ENCODE measurements at places on chromosomes 6 and 20.

- DNase-seq, result no peak
Observed at GRCh38 chr20:11001764-11002540, 328.2 kb upstream of the JAG1 start.

GRCh38 chr20:52365688-52366087, 174.1 kb upstream of the ZFP64 start:
- DNase-seq, result no peak

- DNase-seq, result no peak
Observed at GRCh38 chr6:71035871-71036270, 79.0 kb upstream of the B3GAT2 start.

GRCh38 chr20:33657704-33658095, 4.4 kb upstream of the C20orf144 start:
- DNase-seq, result no peak

GRCh38 chr20:52082612-52083011, 109.0 kb downstream of the ZFP64 start:
- no peak for DNase-seq

GRCh38 chr6:53340536-53340935, 8.2 kb downstream of the ELOVL5 start:
- DNase-seq, result no peak

DNA sequence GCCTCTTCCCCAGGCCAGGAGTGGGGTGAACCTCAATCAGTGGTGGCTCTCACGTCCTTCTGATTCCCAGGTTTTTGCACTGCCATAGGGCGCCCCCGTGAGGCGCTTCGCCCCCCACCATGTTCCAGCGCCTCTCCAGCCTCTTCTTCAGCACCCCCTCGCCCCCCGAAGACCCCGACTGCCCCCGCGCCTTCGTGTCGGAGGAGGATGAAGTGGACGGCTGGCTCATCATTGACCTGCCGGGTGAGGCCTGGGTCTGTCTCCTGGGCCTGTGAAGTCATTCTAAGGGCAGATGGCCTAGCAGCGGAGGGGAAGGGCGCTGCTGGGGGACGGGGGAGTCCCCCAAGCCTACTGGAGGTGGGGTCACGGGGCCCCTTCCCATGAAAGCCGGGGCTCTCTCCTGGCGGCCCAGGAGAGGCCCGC, 4.5 kb downstream of the TP53INP2 start:
- DNase-seq, result no peak

DNA sequence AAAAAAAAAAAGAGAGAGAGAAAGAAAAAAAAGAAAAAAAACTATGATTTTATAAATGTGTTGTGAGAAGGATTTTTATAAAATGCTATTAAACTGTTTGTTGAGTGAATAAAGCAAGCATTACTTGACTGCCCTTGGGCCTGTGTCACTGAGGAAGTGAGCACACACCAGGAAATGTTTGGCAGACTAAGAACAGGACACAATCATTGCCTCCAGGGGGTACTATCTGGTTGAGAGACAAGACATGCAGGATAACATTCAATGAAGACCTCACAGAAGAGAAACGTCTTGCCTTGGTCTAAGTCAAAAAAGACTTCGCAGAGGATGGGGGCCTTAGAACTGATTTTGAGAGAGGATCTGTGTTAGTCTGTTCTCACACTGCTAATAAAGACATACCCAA, 40.6 kb downstream of the MTFR2 start:
- DNase-seq, result no peak

GRCh38 chr6:115570331-115570730, 490.4 kb downstream of the FRK start:
- no peak for DNase-seq

GRCh38 chr6:168934660-168935627, 318.7 kb downstream of the THBS2 start:
- DNase-seq, result no peak

- DNase-seq, result peak; percentile 72
Observed at GRCh38 chr6:16711546-16712254, 49.6 kb downstream of the ATXN1 start.

- DNase-seq, result no peak
Observed at GRCh38 chr20:37075932-37076685, 19.7 kb downstream of the RBL1 start.

- DNase-seq, result peak; percentile 50
Observed at GRCh38 chr20:60262967-60263603, 304.9 kb downstream of the CDH26 start.

- DNase-seq, result no peak
Observed at GRCh38 chr20:58808271-58809046, 42.2 kb downstream of the GNAS-AS1 start.

DNA sequence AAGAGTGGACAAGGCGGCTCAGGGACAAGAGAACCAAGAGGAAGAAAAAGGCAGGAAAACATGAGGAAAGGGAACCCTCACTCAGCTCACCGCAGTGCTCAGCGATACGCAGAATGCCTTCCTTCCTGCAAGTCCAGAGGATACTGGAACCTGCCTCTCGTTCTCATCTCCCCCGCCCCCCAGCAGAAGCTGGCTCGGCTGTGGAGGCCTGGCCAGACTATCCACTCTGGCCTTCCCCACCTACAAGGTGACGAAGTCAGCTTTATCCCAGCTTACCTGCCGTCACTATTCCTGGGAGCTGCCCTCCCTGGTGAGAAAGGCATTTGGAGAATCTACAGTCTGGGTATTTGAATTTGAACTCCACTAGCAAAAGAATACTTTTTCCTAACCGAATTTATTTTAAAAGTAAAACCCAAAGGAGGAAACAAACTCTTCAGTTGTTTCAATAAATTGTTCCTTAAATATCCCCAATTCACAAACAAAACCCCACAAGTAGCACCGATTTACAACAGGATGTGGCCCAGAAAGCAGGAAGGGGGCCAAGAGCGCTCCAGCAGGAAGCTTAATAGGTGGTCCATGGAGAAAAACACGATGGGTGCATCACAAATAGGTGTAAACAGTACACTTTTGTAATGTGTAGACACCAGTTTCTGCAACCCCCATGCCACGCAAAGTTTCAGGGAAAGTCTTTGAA, 2.1 kb upstream of the DIDO1 start:
- DNase-seq, result no peak

DNA sequence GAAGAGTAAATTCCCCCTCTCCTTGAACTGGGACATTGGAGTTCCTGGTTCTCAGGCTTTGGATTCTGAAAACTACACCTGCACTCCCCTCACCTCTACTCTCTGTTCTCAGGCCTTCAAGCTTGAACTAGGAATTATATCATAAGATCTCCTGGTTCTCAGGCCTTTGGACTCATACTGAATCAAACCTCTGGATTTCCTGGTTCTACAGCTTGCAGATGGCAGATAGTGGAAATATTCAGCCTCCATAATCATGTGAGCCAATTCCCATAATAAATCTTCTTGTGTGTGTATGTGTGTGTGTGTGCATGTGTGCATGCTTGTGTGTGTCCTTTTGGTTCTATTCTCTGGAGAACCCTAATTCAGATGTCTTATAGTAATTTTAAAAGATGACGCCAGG, 12.7 kb upstream of the CHD6 start:
- no peak for DNase-seq

GRCh38 chr20:61886721-61887595, 178.7 kb downstream of the TAF4 start:
- no peak for DNase-seq

GRCh38 chr6:84074988-84075781, 41.6 kb downstream of the MRAP2 start:
- no peak for DNase-seq

DNA sequence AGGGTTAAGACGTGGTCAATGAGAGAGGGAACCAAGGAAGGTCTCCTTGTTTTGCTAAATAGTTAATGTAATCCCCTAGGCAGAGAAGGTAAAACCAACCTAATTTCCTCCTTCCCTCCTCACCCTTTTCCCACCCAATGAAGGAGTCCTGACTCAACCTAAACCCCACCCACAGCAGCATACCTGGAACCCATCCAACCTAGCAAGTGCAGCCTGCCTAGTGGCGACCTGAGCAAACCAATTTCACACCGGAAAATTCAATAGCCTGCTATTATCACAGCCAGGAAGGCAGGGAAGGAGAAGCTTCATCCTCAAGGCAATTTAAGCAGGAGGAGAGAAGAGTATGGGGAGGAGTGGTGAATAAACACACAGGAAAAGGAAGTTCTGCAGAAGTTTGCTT, 46.9 kb downstream of the OSTM1 start:
- DNase-seq, result no peak

- peak; percentile 85 for DNase-seq
Observed at GRCh38 chr6:53484476-53485280, 60.2 kb downstream of the GCLC start.

DNA sequence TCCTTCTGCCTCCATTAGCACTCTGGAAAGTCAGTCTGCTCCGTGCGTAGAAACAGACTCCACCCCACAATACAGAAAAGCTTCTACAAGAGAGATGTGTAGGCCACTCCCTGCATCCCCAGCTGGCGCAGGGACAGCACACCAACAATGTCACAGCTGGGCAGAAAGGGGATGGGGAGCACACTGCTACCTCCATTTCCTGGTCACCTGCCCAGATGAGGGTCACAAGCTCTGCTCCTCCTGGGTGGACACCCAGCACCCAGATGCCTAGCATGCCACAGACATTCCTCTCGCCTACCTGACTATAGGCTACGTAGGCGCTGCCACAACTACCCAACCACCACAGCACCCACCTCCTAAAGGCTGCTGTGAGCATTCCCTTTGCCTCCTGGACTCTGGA, 12.2 kb downstream of the BEND3 start:
- DNase-seq, result no peak

DNA sequence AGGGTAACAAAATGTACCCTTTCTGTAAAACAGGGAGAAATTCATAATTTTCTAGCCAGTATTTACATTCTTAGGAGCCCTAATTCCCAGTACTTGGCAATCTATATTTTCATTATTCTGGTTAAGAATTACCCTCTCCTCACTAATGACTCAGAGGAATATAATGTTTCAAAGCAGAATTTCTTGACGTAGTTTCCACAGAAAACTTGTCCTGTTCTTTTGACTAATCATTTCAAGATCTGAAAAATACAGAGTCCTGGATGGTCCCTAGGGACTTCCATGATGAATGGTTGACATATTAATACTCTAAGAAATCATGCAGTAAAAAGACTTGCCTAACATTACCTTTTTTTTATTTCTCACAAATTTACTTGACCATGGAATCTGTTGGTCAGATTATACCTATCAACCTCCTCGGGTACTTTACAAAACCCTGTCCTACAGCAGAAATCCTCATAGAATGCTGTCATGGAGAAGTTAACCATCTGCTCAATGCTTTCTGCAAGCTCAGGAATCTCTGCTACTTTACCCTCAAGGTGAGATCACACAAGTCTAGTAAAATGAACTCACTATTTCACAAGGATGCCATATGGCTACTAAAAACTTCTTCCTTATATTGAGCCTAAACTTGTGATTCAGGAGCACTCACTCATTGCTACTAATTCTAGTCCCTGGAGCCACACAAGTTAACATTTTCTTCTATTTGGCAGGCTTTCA, 202.1 kb upstream of the CNR1 start:
- no peak for DNase-seq

DNA sequence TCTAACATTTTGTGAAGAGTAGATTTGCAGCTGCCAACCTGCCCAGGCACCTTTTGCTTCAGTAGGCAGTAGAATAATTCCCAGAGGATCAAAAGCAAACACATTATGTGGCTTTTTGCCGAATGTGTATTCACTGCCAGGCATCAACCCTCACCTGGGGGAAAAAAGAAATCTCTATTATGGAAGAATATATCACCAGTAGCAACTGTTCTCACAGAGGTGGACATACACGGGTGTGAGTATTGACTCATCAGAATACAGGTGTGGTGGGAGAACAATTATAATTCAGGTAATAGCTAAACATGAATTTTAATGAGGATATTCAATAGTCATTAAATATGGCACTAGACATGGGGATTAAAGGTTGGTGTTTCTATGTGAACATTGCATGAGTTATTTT, 910.7 kb downstream of the TFAP2A start:
- no peak for DNase-seq

DNA sequence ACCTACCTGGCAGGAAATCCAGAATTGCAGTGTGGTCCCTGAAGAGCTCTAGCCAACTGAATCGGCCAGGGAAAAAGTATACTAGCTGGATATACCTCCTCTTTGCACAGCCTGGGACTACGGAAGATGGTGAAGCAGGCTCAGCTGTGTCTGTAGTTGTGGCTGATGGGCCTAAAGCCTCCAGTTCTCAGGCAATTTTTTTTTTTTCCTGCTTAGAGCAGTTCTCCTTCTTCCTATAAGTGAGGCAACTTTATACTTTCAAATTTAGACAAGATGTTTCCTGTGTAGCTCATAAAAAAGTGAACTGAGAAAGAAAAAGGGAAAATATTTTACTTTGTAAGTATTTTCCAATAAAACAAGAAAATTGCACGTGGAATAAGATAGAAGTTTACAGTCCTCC, 172.9 kb downstream of the CARMIL1 start:
- DNase-seq, result no peak

GRCh38 chr20:11626551-11626950, 291.1 kb upstream of the BTBD3 start:
- DNase-seq, result no peak

- DNase-seq, result peak; percentile 5
Observed at GRCh38 chr20:58352468-58352867, 36.6 kb upstream of the VAPB start.

- no peak for DNase-seq
Observed at GRCh38 chr20:58583176-58583575, 67.9 kb upstream of the STX16 start.

DNA sequence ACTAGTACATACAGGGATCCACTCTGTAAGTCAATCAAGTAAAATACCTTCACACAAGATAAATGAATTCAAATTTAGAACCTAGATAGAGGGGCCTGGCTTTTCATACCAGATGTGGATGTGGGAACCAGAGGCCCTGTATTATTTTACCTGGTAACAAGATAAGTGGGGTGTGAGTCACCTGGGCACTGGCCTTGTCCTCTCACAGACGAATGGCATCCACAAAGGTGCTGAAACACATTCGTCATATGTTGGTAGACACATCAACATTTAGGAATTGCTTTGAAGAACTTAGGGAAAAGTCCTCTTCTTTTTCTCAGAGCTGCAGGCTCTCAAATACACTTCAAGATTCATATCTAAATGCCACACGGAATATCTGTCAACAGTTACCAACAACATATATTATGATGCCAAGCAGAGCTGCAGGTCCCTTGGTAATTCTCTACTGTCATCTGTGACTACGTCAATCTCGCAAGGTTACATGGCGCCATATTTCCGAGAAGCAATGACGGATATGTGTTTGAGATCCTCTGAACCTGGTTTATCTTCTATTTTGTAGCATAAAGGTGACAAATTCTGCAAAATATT, 618.6 kb downstream of the EPM2A start:
- DNase-seq, result no peak

GRCh38 chr6:116524236-116524635, 12.8 kb downstream of the CALHM5 start:
- DNase-seq, result no peak

- DNase-seq, result no peak
Observed at GRCh38 chr6:105991561-105992314, 94.4 kb upstream of the PRDM1 start.

GRCh38 chr6:36603222-36604089, 9.3 kb downstream of the SRSF3 start:
- DNase-seq, result no peak

GRCh38 chr6:149026530-149026942, 279.7 kb downstream of the UST start:
- DNase-seq, result peak; percentile 59

GRCh38 chr6:135514706-135515105, 17.2 kb upstream of the AHI1 start:
- DNase-seq, result no peak

- no peak for DNase-seq
Observed at GRCh38 chr6:90431576-90431975, 134.9 kb upstream of the BACH2 start.

All from stimulated activated effector memory CD8-positive, alpha-beta T cell treated with anti-CD3 and anti-CD28 coated beads, Interleukin-12 subunit alpha, Interleukin-12 subunit beta, amount 100 ng/mL, for 72 hours (primary cell).